Stimulated activated CD8-positive, alpha-beta memory T cell treated with anti-CD3 and anti-CD28 coated beads, Interleukin-7, amount 100 ng/mL, for 1 hour (primary cell): ENCODE measurements at places on chromosomes 3 and 15.

GRCh38 chr15:80588801-80589200, 106.3 kb upstream of the ABHD17C start:
- no peak for DNase-seq

DNA sequence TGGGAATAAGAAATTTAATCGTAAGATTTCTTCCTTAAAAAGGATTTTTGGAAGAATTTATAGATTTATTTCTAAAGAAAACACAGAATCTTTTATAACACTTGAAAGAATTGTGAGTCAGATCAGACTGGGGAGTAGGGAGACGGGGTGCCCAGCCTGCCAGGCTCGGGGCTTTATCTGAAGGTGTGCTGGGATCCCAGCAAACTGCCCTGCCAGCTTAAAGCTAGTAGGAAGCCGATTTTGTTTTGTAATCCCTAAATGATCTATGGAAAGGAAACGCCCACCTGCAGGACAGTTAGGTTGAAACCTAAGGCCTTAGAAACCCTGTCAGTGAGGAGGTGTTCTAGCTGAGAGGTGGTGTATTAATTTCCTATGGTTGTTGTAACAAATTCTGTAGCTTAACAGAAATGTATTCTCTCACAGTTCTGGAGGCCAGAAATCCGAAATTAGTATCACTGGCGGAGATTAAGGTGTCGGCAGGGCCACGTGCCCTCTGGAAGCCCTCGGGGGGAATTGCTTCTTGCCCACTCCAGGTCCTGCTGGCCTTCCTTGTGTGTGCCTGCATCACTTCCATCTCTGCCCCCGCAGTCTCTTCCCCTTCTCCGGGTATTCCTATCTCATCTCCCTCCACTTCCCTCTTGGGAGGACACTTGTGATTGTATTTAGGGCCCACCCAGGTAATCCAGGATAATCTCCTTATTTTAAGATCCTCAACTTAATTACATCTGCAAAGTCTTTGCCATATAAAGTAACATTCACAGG, 19.3 kb upstream of the RAB6B start:
- DNase-seq = no peak

DNA sequence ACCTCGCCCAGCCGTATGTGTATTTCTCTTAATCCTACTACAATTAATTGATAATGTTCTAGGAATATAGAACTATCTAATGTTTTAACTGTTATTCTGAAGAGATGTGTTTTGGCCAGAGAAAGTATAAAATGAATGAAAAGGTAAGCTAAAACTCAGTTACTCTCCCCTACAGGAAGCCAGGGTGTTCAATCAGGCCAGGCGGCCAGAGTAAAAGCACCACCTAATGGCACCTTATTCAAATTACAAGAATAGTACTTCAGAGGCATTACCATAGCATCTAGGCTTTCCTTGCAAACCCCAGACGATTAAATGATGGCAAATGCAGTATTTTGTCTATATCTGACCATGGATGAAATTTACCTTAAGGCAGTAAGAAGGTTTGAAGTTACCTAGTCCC, 10.4 kb downstream of the SLC12A8 start:
- DNase-seq = no peak

DNA sequence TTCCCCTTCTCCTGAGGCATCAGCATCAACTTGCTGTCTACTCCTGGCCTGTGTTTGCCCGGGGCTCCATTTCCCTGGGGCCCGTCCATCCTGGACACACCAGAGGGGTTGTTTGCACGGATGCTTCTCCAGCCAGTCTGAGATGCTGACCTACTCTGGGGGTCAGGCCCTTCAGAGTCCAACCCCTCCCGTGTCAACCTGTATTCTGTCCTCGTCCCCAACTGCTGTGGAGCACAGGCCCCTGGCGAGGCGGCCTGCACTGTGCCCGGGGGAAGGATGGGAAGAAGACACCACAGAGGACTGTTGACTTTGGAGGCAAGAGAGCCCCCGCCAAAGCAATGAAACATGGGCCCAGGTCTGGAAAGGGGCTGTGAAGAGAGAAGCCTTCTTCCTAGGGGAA, 25.8 kb downstream of the ALS2CL start:
- DNase-seq = no peak

DNA sequence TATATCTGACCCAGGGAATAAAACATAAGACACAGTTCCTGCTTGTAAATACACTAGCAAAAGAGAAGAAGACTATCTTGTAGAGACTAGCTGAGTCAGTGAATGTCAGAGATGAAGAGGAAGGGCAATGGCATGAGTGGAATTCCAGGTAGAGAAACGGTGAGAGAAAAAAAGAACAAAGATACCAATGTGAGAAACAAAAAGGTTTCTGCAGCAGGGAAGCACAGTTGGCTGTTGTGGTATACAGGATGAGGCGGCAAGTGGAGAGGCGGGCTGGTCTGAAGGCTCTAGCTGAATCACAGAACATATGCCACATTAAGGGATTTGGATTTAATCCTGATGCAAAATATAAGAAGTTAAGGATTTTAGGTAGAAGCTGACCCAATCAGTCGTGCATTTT, 17.1 kb upstream of the TASOR start:
- no peak for DNase-seq

DNA sequence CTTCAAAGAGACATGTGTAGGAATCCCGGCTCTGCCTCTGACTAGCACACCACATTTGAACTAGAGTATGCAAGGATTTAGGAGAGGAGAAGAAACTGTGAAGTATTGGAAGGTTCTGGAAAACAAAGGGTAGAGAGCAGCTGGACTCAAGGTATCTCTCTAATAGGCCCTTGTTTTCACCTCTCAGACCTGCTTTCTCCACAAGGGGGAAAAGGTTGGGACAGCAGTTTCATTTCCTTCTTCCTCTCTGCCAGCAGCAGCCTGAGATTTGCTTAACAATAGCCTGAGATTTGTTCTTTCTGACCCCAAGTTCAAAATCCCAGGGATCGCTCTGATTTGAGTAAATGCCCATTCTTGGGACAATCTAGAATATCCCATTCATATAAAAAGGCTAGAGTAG, 430.6 kb upstream of the MCTP2 start:
- no peak for DNase-seq

- no peak for DNase-seq
These were observed 100.1 kb upstream of the LPP start for GRCh38 chr3:188053710-188054380.

DNA sequence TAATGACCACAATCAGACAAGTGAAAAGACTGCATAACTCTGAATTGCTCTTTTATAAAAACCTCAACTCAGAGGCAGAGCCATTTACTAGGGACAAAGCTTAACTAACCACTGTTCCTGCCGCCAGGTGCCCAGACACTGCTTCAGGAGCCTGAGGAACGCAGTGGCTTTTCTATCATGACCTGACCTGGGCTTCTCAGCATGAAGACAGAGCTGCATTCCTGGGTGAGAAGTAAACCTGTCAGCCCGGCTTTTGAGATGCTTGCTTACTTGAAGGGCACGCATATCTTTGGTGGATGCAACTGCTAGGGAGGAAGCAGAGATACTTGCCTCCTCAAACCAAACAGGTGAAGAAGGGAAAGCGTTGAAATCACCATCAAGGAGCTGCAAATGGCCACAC, 7.9 kb downstream of the LRRC31 start:
- DNase-seq = no peak

DNA sequence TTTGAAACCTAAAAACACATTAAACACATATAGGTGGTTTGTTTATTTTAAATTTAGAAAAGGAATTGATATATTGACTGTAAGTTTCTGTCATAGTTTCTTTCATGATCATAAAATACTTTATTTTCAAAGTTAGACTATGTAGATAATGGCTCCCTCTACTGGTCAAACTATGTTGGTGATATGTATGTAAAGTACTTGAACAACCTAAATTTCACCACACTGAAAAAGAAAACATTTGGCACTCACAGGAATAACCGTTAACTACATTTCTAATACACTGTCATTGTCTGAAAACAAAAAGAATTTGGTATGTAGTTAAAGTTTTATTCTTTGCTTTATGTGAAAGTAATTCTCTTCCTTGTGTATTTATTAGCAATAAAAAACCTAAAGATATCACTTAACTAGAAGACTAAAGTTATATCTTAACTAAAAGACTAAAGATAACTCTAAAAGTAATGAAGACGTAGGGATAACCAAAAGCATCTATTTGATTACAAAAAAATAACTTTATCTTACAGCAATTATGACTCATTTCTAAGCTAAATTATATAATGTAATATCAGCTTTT, 427.5 kb downstream of the VGLL3 start:
- no peak for DNase-seq

DNA sequence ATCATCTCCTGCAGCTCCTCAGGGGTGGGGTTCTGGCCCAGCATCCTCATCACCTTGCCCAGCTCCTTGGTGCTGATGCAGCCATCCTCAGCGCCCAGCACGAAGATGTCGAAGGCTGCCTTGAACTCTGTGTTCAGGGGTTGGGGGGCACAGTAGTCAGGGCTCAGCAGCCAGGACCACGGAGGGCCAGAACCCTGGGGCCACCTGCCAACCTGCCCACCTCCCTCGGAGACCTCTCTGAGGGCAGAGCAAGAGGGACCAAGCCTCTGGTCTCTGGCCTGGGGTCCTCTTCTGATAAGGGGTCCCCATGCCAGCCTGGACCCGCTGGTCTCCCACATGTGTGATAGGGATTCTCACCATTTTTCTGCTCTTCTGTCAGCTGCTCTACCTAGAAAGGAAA, 1.7 kb downstream of the TNNC1 start:
- DNase-seq = no peak

DNA sequence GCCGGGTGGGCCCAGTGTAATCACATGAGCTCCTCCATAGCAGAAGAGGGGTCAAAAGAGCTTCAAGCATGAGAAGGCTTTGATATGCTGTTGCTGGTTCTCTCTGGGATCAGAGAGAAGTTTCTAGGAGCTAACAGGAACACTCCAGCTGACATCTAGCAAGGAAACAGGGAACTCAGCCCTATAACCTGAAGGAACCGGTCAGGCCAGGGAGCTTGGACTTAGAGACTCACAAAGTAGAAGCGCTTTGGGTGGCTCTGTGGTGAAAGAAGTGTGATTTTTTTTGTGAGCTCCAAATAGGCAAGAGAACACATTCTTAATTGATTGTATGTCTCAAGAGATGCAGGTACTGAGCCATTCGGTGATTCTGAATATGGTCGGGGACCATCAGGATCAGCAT, 26.2 kb upstream of the EPHB1 start:
- DNase-seq = no peak

DNA sequence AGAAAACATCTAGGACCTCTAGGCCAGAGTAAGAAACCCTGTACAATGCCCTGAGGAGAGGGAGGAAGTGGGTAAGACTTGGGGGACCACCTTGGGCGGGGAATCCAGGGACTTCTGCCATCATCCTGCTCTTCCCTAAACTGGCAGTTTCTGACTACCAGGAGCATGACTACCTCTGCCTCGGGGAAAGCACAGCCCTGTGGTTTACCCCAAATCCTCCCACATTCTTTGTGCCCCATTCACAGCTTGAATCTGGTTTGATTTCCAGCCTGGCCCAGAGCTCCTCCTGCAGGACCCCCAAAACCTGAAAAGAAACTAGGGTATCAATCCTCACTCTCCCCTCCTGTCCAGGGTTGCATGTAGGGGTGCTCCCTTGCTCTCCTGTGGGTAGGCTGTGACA, 4.7 kb downstream of the C3orf18 start:
- no peak for DNase-seq

DNA sequence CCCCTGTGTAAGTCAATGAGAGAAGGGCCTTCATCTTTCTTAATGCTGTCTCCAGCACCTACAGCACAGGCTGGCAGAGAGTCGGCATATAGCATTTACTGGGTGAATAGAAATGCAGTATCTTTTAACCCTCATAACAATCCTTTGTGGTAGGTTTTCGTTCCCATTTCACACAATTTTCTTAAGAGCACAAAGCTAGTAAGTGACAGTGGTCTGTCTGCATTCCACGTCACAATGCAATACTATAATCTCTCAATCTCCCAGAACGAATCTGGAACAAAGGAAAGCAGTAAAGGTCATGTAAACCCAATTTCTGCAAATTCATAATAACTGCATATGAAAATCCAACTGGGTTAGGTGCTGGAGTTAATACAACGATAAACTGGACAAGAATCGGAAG, 1.4 kb upstream of the ZFAND6 start:
- DNase-seq = no peak

- DNase-seq = no peak
These were observed 167.2 kb downstream of the ISL2 start for GRCh38 chr15:76503804-76504203.

DNA sequence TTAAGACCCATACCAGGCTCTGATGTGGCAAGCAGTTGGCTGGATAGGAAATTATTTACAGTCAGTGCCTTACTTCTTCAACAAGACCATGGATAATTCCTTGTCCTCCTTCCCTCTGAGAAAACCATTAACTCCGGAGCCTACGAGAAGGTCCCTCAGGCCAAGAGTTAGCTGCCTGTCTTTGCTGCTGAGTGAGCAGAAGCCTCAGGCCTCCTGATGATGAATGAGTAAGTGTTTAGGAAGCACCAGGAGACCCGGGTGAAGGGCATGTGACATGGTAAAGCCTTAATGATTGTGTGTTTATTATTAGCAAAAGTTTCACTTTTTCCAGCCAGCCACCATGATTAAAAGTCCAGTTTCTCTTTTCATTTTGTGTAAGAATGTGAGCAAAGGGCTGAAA, 174.9 kb upstream of the TOPAZ1 start:
- DNase-seq = no peak

DNA sequence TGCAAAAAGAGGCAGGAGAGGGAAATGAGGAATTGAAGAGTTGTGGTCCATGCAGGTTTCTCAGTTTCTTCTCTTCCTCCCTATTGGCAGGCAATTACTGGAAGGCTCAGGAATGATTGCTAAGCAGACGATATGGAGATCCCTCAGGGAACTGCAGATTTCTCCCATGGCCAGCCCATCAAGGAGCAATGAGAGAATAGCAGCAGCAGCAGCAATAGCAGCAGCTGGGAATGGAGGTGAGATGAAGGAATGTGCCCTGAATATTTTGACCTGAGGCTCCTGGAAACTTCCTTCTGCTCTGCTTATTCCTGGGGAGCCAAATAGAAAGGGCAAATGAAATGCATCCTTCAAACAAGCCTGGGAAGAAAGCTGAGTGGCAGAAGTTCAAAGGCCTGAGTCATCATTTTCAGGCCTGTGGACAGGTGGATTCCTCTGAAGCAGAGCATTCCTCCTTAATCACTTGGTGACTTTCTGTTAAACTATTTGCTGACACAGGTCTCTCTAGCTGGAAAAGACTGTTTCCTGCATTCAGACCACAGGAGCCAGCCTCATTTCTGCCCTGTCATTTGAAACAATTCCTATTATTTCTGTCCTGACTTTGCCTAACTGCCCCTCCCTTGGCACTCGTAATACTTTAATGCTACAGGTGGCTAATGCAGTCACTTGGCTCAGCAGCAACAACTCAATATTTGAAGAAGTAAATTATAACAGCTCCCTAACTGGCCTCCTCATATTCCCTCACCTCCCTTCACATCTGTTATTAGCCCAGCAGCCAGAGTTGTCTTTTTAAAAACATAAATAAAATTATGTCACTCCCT, 146.9 kb upstream of the GADL1 start:
- no peak for DNase-seq

- DNase-seq = no peak
These were observed 82.8 kb downstream of the RYR3 start for GRCh38 chr15:33393546-33393945.

DNA sequence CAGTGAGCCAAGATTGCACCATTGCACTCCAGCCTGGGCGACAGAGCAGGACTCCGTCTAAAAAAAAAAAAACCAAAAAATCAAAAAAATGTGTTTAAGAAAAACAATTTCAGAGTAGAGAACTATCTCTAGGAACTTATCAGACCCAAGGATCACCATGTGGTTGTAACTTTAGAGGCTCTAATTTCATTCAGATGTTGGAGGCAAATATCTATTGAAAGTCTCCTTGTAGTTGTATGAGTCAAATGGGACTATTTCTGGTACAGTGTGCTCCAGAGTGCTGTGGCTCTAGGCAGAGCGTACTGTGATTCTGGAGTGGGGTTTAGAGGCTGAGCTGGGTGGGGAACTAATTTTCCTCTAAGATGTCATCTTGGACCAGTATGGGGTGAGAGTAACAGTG, 398.7 kb downstream of the SHQ1 start:
- no peak for DNase-seq
